ENCODE measurements at places on chromosomes 2 and 18.

DNA sequence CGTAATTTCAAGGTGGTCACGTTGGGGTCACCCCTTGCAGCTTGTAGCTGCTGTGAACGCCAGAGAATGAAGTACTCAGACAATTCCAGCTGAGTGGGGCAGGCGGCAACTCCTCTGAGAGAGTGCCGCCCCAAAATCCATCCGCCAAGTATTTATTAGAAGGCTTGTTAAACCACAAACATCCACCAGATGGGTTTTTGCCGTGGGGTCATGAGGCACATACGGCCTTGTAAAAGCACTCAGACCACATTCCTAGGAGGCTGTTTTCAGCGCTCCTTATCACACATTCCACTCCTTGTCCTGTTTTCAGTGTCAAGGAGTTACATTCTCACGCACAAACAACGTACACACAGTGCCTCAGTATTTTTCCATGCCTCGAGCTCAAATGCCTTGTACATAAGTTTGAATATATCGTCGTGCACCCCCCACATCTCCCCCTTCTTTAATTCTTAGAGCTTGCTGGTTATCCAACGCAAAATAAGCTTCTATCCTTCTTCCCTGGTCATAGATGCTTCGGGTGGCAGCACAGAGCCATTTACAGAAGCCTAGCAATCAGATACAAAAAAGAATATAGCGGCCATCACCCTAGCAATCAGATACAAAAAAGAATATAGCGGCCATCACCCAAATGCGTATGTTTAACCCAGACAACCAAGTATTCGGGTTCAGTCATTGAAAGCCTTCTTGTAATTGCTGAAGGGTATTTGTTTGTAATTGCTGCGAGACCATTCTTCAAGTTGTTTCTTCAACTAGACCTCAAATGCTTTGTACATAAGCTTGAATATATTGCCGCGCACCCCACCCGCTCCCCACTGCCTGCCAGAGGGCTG, 7.3 kb downstream of the ALPP start:
- no peak overlapping the region for H3K27ac ChIP-seq
- DNase-seq, result no peak
- peaks cover 2% of the 10 kb centered on the region for H3K4me1 ChIP-seq
- H3K4me3 ChIP-seq, result no peak overlapping the region
- H3K36me3 ChIP-seq, result no peaks in the 10 kb centered on the region
- peaks cover 55% of the 10 kb centered on the region for H3K27me3 ChIP-seq

DNA sequence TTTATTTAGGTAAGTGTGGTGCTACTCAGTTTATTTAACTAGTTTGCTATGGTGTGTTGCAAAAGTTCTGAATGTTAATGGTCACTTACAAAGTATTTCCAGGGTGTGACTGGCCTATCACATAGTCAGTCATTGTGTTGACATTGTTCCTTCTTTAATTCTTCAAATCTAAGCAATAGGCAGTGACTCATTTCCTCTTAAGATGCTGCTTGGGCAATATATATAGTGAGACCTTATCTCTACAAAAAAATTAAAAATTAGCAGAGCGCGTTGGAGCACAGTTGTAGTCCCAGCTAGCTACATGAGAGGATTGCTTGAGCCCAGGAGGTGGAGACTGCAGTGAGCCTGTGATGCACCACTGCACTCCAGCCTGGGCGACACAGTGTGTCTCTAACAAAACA, 5.8 kb upstream of the CCDC88A start:
- no peak overlapping the region for H3K27ac ChIP-seq
- H3K36me3 ChIP-seq, result no peaks in the 10 kb centered on the region
- DNase-seq, result no peak
- peaks cover 18% of the 10 kb centered on the region for H3K27me3 ChIP-seq
- H3K4me1 ChIP-seq, result peaks cover 9% of the 10 kb centered on the region

DNA sequence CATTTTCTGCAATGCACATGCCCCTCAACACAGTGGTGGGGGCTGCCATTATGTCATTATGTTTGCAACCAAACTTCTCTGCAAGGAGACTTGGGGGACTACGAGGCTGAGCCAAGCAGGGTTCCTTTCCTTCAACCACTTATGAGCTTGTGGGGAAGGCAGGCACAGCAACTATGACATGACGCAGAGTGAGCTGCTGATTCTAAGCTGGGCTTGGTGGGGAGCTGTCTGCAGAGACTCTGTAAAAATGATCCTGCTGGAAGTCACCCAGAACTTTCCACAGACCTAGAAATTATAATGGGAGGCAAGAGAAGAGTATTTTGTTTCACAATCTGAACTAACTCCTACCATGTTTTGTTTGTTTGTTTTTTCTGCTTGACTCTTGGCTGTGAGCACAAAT, 55.6 kb downstream of the INPP5D start:
- H3K27me3 ChIP-seq, result no peaks in the 10 kb centered on the region
- H3K27ac ChIP-seq, result no peak overlapping the region
- no peak for DNase-seq
- no peak overlapping the region for H3K4me3 ChIP-seq
- H3K4me1 ChIP-seq, result peaks cover 58% of the 10 kb centered on the region

DNA sequence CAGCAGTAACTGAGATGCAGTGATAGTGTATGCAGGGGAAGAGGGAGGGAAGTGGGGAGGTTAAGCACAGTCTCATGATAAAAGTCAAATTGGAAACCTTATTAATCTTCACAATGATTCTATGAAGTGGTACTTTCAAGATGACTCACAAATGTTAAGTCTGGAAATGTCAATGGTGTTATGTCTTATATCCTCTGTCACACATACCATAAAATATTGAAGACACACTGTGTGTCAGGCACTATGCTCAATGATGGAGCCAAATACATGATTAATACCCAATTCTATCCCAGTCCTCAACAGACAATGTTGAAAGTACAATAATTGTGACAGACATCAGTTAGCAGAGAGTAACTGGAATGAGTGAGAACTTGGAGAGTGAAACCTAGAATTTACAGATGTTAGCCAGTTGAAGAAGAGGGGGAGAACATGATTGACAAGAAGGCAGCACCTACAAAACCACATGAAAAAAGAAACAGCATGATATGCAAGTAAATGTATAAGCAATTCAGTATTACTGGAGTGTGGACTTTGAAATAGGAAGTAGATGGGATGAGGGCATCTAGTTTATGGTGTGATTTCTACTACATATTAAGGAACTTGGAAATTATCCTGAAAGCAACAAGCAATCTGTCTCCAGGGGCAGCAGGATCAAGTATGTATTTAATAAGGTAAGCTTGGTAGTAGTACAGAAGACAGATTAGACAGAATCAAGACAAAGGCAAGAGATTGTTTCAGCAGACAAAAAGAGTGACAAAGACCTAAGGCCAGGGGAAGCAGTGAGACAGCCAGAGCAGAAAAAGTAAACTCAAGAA, 107.6 kb downstream of the STRN start:
- no peaks in the 10 kb centered on the region for H3K27me3 ChIP-seq
- peaks cover 50% of the 10 kb centered on the region for H3K36me3 ChIP-seq
- peak overlapping the region; percentile 16 for H3K27ac ChIP-seq
- H3K4me3 ChIP-seq, result no peak overlapping the region
- peaks cover 11% of the 10 kb centered on the region for H3K4me1 ChIP-seq

DNA sequence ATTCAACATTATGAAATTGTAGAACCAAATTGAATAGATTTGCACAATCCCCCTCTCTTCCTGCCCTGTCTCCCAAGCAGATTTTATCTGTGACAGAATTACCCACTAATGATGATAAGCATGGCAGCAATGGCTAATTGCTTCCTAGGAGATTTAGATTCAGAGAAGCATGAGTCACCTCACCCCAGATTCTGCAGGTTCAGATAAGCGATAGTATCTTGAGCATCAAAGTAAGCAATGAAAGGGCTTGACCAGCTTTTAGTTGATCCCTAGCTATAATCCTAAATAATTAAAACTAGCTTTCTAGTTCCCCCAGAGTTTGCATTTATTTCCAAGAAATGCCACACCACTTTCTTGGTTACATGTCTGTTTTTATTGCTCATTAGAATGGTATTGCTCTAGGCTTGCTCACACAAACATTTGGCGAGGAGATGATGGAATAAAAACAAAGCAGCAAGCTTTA, 204.3 kb downstream of the GULP1 start:
- H3K4me3 ChIP-seq, result no peak overlapping the region
- H3K27ac ChIP-seq, result no peak overlapping the region
- DNase-seq, result no peak
- no peaks in the 10 kb centered on the region for H3K4me1 ChIP-seq

- H3K4me3 ChIP-seq, result no peak overlapping the region
- H3K27me3 ChIP-seq, result no peaks in the 10 kb centered on the region
- no peaks in the 10 kb centered on the region for H3K36me3 ChIP-seq
- H3K4me1 ChIP-seq, result no peaks in the 10 kb centered on the region
Measured at GRCh38 chr2:128062571-128062970, 28.4 kb upstream of the UGGT1 start.

DNA sequence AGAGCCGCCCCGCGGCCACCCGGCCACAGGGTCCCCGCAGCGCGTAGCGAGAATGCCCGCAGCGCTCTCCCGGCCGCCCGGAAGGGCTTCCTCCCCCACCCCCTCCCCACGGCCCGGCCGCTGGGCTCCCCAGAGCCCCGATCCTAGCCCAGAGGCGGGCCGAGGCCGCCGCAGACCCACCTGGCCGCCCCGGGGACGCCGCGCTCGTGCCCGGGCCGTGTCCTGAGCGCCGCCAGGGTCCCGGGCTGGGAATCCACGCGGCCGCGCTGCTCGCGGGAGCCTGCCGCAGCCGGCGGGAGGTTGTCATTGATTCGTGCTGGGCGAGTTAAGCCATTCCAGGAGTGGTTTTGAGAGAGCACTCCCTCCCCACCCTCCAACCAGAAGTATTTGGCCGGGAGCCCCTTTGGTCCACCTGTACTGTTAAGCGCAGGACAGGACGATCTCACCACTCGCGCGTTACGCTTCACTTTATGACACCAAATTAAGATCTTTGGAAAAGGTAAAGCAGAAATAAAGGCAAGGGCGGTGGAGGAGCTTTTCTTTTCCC, 206.4 kb upstream of the SMAD2 start:
- H3K27ac ChIP-seq, result no peak overlapping the region
- no peak for DNase-seq
- H3K36me3 ChIP-seq, result no peaks in the 10 kb centered on the region
- H3K4me3 ChIP-seq, result no peak overlapping the region

GRCh38 chr2:10300328-10300920, 2.3 kb upstream of the HPCAL1 start:
- DNase-seq, result no peak
- no peaks in the 10 kb centered on the region for H3K27me3 ChIP-seq
- peak overlapping the region; percentile 32 for H3K4me3 ChIP-seq
- H3K4me1 ChIP-seq, result peaks cover 59% of the 10 kb centered on the region

GRCh38 chr2:179020156-179020750, 29.7 kb downstream of the CCDC141 start:
- peaks cover 6% of the 10 kb centered on the region for H3K36me3 ChIP-seq
- DNase-seq, result peak; percentile 70
- peaks cover 28% of the 10 kb centered on the region for H3K4me1 ChIP-seq
- no peaks in the 10 kb centered on the region for H3K27me3 ChIP-seq
- H3K4me3 ChIP-seq, result no peak overlapping the region
- no peak overlapping the region for H3K27ac ChIP-seq

DNA sequence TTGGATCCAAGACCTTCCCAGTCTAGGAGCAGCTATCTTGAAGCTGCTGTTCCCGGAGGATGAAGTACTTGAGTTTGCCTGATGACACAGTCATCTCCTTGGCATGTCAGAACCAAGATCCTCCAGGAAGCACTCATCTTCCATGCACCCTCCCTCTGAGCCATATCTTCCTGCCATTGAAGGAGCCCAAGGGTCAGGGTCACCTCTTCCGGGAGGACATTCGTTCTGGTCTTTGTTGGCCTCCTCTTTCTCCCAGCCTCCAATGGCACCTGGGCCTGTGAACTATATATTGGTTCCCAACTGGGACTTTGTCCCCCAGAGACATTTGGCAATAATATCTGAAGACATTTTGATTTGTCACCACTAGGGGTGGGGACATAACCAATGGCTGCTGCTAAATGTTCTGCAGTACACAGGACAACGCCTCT, 4.2 kb upstream of the MYO7B start:
- H3K36me3 ChIP-seq, result no peaks in the 10 kb centered on the region
- H3K4me3 ChIP-seq, result no peak overlapping the region
- peaks cover 15% of the 10 kb centered on the region for H3K27me3 ChIP-seq
- no peak for DNase-seq
- H3K27ac ChIP-seq, result no peak overlapping the region
- H3K4me1 ChIP-seq, result peaks cover 15% of the 10 kb centered on the region

GRCh38 chr2:67524213-67524612, 127.1 kb downstream of the ETAA1 start:
- no peaks in the 10 kb centered on the region for H3K4me1 ChIP-seq
- no peak overlapping the region for H3K4me3 ChIP-seq
- no peak overlapping the region for H3K27ac ChIP-seq
- no peak for DNase-seq

DNA sequence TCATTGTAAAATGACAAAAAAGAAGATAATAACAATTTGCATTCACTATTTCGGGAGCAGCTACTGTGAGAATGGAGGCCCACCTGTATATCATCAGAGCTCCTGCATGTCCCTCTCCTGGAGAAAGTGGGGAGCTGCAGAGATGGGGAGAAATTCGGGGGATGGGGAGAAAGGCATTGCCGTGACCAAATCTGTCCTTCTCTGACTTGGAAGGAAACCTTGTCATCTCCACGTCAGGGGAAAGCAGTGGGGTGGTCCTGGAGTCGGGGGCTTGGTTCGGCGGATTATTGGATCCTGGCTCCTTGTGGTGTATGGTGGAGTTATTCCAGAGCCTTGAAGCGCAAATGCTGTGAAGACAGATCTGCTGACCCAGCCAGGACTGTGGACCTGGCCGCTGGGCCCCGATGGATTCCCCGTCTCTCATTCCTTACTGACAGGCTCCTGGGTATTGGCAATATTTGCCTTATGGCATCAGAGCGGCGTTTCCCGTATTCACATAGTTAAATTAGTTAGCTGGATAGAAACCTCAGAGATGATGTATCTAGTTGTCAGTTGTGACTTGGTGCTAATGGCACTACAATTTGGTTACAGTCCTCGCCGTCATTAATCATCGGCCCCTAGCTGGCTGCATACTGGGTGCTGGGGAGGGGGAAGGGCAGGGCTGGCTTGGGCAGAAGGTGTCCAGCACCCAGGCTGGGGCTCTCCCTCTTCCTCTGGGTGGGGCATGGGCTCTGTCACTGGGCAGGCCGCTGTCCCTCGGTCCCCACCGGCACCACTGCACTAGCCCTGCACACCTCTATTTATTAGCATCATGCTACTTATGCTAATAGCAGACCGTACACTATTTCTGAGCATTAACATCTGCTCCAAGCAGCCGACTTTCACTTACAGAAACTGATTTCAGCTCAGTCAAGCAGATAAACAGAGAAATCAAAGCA, 31.7 kb downstream of the CELF4 start:
- no peak overlapping the region for H3K4me3 ChIP-seq
- no peaks in the 10 kb centered on the region for H3K4me1 ChIP-seq
- H3K27ac ChIP-seq, result no peak overlapping the region
- no peaks in the 10 kb centered on the region for H3K27me3 ChIP-seq
- no peak for DNase-seq

GRCh38 chr18:67402543-67402942, 114.0 kb downstream of the DSEL start:
- H3K27ac ChIP-seq, result no peak overlapping the region
- no peak for DNase-seq
- no peak overlapping the region for H3K4me3 ChIP-seq
- H3K36me3 ChIP-seq, result no peaks in the 10 kb centered on the region
- H3K4me1 ChIP-seq, result peaks cover 4% of the 10 kb centered on the region
- no peaks in the 10 kb centered on the region for H3K27me3 ChIP-seq

Measured in activated CD8-positive, alpha-beta T cell treated with anti-CD3 and anti-CD28 coated beads, Interleukin-2, amount 10 ng/mL, durations not matched to agents 7 days and 5 days (primary cell).